Dermis lymphatic vessel endothelial cell (primary cell): ENCODE measurements at places on chromosomes 4 and X. TPM values are rescaled to one million over a fixed set of nuclear protein-coding genes. Genes with fewer than 3 reads are reported as not detected.

FGFR3 gene
- total RNA-seq: 1.3 TPM in 2 replicates

NMU gene
- 0.17 TPM in 1 of 2 replicates, not detected in the other for total RNA-seq

SPANXN4 gene
- total RNA-seq: not detected in 2 replicates

DOK7 gene
- total RNA-seq: 0.11 TPM in 1 of 2 replicates, not detected in the other

OPRPN gene
- total RNA-seq: not detected in 2 replicates

NIPAL1 gene
- total RNA-seq: 0.26 and 0.54 TPM in 2 replicates

IGSF1 gene
- under 0.01 TPM in 1 of 2 replicates, not detected in the other for total RNA-seq

NDNF gene
- 0.87 and 3.4 TPM in 2 replicates for total RNA-seq

DNAAF6 gene
- not detected in 2 replicates for total RNA-seq

FGFRL1 gene
- 5.7 and 8.7 TPM in 2 replicates for total RNA-seq

MAOB gene
- total RNA-seq: 0.09 TPM in 1 of 2 replicates, not detected in the other

TRMT44 gene
- total RNA-seq: 6.7 and 9.5 TPM in 2 replicates

ITIH6 gene
- total RNA-seq: not detected in 2 replicates
